CD14-positive monocyte (primary cell): ENCODE measurements at places on chromosomes 2 and 18.

GRCh38 chr2:61722800-61723199 is 131.1 kb downstream of the FAM161A start:
- DNase-seq = no peak

- no peak for DNase-seq
These were observed 8.4 kb downstream of the YPEL5 start for GRCh38 chr2:30155202-30155601.

GRCh38 chr2:210092791-210093190 is 78.4 kb downstream of the KANSL1L start:
- no peak for DNase-seq

DNA sequence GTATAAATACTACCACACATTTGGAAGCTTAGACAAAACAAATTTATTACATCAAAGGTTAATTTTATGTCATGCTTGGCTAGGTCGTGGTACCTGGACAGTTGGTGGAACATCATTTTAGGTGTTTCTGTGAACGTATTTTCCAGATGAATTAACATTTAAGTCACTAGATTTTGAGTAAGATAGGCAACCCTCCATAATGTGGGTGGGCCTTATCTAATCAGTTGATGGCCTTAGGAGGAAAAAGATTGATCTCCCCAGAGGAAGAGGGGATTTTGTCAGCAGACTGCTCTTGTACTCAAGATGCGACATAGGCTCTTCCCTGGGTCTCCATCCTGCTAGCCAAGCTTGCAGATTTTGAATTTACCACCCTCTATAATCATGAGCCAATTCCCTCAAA is 85.0 kb downstream of the RPRM start:
- DNase-seq = no peak

DNA sequence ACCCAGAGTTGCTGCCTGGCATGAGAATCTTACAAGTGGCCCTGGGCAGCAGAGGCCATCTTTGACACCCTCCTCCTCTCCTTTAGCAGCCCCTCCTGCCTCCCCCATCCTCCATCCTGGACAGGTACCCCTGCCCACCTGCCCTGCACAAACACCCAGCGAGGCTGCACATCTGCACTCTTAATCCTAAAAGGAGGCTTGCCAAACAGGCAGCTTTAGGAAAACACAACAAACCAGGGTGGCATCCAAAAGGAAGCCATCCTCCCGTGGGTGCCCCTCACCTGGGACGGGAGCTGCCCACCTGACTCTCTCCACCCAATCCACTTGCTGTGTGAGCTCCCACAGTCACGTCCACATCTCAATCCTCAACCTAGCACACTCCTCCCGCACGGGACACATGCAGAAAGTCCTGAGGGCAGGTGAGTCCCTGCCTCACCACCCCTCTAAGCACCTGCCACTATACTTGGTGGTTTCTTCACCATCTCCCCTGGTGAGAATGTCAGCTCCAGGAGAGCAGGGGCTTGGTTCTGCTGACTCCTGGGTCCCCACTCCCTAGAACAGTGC is 5.8 kb downstream of the BIN1 start:
- no peak for DNase-seq

DNA sequence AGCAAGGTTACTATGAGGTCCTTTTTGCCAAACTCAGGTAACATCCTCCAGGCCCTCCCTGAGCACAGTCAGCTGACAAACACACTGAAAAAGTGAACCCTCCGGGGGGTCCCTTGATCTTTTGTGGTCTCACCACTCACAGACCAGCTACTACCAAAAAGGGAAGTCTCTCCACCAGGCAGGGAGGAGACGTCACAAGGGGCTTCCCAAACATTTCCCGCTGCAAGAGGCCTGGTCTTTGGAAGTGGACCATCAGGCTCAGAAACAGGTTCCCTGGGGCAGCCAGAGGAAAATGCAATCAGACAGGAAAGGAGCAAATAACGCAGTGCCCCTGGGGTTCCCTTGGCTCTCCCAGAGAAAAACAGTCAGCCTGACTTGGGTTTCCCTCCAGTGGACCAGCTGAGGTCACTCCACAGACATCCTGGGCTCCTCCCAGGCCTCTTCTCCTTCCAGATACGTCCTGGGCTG is 38.7 kb upstream of the POMC start:
- DNase-seq = peak; percentile 80
